Hematopoietic multipotent progenitor cell treated with erythropoietin and hydrocortisone succinate and interleukin-3 and kit ligand, for 6 days (in vitro differentiated cells): ENCODE measurements at places on chromosomes 12 and 14.

DNA sequence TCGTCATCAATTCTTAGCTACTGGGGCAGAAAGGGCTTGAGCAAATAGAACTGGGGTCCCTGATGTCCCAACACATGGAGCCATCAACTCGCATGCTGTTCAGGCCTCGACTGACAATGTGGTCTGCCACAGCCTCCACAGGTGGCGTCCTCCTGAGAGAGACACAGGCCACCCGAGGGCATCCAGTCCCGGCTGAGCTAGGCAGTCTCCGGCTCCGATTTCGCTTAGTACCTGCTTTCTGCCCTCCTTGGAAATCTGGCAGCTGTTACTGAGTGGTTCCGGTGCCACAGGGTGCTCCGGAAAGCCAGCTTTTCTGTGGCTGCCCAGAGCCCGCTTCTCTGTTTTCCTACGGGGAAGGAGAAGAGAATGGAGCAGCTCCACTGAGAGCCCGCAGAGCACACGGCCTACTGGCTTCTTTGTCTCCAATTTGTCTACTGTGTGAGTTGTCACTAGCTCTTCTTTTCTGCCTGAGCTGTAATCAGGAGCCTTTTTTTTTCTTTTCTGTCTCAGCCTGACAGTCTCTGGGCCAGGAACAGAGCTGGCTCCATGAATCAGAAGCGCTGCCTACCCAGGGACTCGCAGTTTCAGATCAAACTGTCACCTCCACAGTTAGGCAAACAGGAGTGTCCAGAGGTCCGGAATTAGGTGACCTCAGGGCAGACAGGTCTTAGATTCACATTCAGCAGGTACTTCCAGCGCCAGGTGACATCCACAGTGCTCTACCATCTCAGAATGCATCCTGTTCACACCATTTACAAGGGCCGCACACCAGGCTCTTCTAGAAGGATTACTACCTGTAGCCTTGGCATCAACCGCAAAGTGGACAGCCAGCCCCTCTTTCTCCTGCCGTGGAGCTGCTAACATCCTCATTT lies 73.3 kb downstream of the MOK start:
- no peak for DNase-seq

DNA sequence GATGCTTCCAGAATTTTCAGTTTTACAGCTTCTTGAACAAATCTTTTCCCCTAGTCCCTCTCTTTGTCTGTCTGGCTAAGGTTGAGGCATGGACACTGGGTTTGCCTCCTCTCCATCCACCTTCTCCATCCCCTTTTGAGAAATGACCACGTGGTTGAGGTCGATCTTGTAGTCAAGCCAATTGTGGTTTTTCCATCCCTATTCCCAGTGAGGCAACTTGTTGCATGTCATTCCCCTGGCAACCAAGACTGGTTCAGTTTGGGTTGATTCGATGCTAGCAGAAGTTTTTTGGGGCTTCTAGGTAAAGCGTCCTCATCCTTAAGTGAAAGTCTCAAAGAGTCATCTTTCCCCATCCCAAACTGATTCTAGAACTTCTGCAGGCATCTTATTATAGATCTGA lies 300.8 kb downstream of the APAF1 start:
- no peak for DNase-seq

GRCh38 chr14:54500744-54501143 lies 9.0 kb upstream of the CGRRF1 start:
- no peak for DNase-seq

DNA sequence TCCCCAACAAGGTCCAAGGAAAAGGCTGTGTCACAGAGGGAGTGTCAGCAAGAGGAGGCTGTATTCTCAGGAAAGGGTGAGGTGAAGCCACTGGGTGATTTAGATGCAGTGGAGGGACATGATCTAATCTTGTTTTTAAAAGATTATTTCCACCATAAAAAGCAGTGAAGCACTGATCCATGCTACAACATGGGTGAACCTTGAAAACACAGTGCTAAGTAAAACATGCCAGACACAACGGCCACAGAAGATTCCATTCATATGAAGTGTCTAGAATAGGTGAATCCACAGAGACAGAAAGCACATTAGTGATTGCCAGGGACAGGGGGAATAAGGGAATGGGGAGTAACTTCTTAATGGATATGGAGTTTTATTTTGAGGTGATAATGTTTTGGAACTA lies 12.8 kb downstream of the RITA1 start:
- no peak for DNase-seq

- DNase-seq: no peak
These were observed 86.9 kb upstream of the CLEC14A start for GRCh38 chr14:38342803-38343202.

GRCh38 chr14:56590535-56590960 lies 10.9 kb downstream of the TMEM260 start:
- DNase-seq: no peak

DNA sequence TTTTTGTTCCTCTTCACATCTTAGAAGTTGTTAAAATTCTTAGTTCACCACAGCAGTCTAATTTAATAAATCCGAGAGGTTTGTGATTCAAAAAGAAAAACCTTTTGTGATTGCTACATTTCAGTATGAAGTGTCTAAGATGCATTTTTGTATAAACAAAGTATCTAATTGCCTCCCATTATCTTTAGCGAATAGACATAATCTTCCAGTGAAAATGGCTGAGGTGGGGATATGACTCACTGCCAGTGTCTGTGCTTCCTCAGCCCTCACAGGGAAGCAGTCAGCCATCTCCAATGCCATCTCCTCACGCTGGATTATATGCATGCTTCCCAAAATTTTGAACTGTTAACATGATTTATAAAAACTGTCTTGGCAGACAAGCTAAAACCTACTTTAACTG lies 7.6 kb downstream of the GCH1 start:
- DNase-seq: no peak

GRCh38 chr12:116137318-116137717 lies 140.2 kb downstream of the MED13L start:
- no peak for DNase-seq

DNA sequence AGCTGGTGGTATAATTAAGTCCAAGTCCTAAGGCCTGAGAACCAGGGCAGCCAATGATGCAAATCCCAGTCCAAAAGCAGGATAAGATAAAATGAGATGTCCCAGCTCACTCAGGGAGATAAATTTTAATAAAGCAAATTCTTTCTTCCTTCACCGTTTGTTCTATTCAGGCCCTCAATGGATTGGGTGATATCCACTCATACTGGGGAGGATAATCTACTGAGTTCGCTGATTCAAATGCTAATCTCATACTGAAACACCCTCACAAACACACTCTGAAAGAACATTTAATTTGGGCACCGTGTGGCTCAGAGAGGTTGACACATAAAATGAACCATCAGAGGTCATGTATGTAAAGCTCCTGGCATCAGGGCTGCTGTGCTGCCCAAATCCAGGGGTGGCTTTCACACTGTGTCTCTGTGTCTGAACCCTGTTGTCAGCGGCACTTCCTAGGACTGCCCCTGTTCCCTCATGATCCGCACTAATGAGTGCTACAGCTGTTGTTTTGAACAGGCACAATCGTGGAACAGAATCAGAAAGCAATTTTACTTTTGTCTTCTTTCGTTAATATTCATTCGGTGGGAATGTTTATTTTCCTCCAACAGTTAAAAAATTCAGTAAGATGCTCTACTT lies 428.5 kb upstream of the FBXO33 start:
- DNase-seq: no peak

DNA sequence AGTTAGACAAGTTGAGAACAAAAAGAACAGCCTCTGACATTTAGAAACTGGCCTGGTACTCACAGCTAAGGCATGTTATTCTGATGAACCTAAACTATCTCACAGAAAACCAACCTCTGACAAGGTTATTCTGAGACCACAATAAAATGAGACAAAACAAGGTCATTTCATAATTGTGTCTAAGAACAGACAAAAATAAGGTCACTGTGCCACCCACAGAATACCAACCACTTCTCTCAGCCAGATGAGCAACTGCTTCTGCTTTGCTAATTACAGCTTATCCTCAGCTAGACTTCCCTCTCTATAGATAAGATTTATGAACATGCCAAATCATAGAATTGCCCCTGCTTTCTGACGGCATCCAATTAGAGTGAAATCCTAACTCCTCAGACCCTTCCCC lies 52.2 kb upstream of the CRACR2A start:
- no peak for DNase-seq
